SK-MEL-5 (cell line): ENCODE measurements at places on chromosomes 3 and 15. TPM values are rescaled to one million over a fixed set of nuclear protein-coding genes. Genes with fewer than 3 reads are reported as not detected.

The KNSTRN gene
- total RNA-seq, result 39.7 and 41.8 TPM in 2 replicates

The FOXB1 gene
- not detected in 2 replicates for total RNA-seq

The ULK4 gene
- 20.9 and 30.4 TPM in 2 replicates for total RNA-seq

The COPG1 gene
- total RNA-seq, result 205 and 216 TPM in 2 replicates

The ERICH6 gene
- total RNA-seq, result not detected in 2 replicates
